Calu3 (cell line): ENCODE measurements at places on chromosomes 7 and 10. TPM values are rescaled to one million over a fixed set of nuclear protein-coding genes. Genes with fewer than 3 reads are reported as not detected.

DNA sequence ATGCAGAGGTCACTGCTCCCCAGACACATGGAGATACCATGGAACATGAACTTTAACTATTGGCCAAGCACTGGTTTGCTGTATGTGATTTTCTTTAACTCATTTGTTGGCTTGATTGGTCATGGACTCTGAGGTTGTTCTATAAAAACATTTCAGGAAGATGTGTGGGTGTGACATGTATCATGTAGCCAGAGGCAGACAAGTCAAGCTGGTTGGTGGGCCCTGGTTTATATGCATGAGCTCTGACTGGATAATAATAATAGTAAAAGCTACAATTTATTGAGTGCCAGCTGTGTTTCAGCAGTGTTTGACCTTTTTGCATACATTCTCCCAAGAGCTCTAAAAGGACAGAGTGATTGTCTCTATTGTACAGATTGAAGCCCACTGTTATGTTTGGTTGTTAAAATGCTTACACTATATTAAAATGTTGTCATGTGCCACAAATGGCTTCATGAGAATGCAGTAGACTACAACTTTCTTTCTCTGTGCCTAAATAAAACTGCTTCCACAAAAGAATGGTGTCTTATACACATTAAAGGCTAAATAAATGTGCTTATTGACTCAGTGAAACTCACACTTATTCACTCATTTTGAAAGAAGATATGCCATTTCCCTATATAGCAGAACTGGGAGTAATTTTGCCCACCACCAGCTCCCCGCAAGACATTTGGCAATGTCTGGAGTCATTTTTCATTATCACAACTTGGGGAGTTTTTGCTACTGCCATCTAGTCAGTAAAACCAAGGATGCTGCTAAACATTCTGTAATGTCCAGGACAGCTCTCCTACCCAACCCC is 243.6 kb upstream of the NFE2L3 start:
- DNase-seq = no peak

- DNase-seq = no peak
Observed at GRCh38 chr10:31749981-31750840, 178.4 kb downstream of the ARHGAP12 start.

SGPL1 gene
- total RNA-seq = 75.8 and 84.6 TPM in 2 replicates

SPACDR gene
- 4.5 and 9.1 TPM in 2 replicates for total RNA-seq

LIPF gene
- not detected in 2 replicates for total RNA-seq

DNA sequence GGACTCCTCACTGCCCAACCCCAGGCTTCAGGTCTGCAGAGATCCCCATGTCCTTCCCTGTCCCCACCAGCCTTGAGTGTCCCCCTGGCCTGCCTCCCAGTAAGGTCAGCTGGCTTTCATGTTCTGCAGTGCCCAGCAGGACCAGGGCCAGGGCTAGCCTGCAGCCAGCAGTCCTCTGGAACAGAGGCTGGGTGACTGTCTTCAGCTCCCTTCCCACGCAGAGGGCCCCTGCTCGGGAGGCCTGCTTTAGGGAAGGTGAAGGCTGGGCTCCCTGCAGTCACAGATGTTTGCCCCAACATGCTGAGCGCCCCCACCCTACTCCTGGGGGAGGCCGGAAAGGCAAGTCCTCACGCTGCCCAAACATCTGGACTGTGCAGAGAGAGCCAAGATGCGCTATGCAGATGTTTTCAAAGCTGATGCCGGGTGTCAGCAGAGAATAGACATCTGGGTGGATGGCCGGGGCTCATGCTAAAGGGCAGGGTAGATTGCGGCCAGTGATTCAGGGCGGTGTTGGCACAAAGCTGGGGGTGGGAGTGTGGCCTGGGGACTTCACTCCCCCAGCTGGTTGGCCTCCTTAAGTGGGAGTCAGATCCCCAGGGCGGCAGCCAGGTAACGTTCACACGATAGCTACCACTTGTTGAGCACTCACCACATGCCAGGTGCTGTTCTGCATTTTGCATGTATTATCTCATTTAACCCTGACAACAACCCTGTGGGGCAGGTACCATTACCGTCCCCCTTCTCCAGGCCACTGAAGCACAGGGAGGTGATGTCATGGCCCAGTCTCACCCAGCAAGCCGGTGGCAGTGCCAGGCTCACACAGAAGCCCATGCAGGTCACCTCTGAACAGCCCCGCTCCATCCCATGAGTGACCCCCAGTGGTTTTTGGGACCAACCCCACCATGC is 71.2 kb upstream of the COL13A1 start:
- no peak for DNase-seq

GRCh38 chr10:131216681-131217230 is 94.8 kb downstream of the TCERG1L start:
- DNase-seq = no peak

- no peak for DNase-seq
Observed at GRCh38 chr7:69696686-69697685, 98.7 kb downstream of the AUTS2 start.

PBLD gene
- total RNA-seq = 8.9 TPM in 2 replicates

DNA sequence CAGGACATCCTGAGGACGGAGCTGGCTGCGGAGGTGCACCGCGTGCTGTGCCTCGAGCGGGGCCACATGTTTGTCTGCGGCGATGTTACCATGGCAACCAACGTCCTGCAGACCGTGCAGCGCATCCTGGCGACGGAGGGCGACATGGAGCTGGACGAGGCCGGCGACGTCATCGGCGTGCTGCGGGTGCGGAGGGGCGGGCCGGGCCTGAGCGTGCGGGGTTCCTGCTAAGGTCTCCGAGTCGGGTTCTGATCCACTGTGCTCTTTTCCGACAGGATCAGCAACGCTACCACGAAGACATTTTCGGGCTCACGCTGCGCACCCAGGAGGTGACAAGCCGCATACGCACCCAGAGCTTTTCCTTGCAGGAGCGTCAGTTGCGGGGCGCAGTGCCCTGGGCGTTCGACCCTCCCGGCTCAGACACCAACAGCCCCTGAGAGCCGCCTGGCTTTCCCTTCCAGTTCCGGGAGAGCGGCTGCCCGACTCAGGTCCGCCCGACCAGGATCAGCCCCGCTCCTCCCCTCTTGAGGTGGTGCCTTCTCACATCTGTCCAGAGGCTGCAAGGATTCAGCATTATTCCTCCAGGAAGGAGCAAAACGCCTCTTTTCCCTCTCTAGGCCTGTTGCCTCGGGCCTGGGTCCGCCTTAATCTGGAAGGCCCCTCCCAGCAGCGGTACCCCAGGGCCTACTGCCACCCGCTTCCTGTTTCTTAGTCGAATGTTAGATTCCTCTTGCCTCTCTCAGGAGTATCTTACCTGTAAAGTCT is 10.4 kb downstream of the ATG9B start:
- DNase-seq = no peak

OPALIN gene
- not detected in 2 replicates for total RNA-seq

GRCh38 chr7:116753130-116753529 is 81.1 kb downstream of the MET start:
- DNase-seq = no peak

DNA sequence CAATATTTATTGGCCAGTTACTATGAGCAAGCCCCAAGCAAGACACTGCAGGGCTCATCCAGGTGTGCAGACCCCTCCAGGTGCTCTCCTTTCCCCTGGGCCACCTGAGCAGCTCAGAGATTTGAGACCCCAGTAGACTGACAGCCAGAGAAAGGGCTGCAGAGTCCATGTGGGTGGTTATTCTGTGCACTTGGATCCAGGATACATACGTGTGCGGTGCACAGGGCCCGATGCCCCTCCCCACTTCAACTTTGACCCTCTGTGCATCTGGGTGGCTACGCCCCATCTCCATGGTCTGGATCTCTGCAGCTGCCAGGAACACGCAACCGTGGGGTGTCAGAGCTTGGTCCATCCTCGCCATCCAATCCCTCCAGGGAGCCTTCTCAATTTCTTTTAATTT is 72.9 kb downstream of the MKI67 start:
- DNase-seq = no peak

DNA sequence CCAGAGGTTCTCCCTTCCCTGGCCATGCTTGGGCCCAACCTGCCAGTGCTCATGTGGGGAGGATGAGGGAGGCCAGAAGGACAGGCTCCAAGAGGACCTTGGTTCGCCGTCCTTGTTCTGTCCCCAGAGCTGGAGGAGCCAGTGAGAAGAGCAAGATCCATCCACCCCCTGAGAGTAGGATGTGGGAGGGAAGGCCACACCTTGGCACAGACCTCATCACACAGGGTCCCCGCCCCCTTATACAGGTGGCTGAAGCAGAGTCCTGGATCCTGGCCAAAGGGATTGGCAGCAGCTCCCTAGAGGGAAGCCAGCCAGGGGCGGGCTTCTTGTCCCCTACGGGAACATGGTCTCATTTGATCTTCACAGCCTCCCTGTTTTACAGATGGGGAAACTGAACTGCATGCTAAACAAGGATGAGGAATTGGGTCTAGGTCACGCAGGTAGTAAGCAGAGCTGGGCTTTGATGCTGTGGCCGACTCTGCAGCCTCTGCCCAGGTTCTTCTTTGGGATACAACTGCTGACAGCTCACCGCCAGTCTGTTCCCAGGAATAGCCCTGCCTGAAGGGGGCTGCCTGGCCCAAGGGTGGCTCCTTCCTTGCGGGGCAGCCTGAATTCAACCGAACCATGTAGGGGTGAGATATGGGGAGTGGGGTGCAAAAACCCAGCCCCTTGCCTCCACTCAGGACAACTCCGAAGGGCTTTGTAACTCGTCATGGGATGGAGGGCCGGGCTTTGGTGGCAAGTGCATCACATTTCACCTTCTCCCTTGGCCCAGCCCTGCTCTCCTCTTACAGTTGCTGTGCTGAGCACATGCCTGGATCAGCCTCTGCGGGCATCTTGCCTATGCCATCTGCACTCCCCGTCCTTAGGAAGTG is 62.2 kb upstream of the KDM7A start:
- peak; percentile 53 for DNase-seq
